ENCODE measurements at places on chromosomes 2 and 18.

DNA sequence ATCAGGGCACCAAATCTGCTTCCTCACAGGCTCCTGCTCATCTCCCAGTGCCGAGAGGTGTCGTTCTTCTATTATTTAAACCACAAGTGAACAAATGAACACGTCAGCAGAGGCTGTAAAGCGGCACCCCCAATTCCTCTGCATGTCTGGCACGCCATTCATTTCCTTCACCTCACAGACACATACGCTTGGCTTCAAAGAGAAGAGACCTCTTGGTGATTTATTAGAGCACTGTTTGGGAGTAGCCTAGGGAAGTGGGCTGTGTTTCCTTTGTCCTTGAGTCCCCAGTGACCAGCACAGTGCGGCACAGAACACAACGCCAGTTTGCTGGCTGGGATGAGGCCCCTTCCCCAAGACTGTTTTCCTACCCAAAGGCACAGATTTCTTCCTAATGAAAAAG lies 184.3 kb upstream of the REV1 start:
- DNase-seq = no peak

DNA sequence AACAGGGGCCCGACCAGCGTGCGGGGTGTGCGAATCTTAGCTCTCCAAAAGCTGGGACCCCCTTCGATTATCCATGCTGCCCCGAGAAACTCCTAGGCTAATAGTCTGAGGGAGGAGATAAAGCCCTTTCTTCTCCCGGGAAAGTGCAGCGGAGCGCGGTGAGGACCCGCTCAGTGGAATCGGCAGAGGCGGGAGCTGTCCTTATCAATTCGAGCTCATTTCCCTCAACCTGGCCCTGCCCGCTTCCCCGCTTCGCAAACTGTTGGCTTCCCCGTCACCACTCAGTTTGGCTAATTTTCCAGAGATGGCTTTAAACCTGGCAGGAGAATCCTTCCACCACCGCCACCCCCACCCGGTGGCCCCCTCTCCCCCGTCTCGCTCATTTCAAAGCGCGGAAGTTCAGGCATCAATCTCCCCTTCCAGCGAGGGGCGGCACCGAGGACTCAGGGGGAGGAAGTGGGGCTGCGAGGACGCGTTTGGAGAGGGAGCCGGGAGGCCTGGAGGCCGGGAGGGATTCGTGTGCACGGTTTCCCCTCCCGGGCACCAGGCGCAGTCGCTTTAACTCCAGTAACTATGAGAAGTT lies 1.6 kb downstream of the KLHL14 start:
- DNase-seq = no peak

DNA sequence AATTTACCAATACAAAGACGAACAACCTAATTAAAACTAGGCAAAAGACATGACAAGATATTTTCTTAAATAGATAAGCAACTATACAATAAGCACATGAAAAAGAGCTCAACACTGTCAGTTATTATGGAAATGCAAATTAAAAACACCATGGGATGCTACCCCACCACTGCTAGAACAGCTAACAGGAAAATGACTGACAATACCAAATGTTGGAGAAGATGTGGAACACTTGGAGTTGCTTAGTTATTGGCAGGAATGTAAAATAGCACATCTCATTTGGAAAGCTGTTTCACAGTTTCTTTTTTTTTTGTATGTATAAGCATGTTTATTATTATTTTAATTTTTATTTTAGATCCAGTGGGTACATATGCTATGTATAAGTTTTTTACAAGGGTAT lies 84.4 kb downstream of the CYRIA start:
- DNase-seq = no peak

- peak; percentile 20 for DNase-seq
Observed at GRCh38 chr2:44362207-44363015, 664 bp downstream of the CAMKMT start.

DNA sequence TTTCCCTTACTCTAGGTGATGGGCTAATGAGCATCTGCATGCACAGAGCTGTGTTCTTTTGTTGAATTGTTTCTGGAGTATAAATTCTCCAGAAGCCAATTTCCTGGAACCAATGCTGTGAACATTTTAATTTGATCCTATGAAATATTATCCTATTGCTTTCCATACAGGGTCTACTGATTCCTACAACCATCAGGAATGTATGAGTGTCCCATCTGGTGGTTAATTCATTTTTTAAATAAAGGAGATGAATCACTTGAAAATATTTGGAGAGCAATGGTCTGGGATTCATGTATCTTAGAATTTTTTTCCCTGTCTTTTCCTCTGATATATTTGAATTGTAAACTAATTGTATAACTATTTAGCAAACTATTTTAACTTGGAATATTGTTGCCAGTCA lies 14.0 kb downstream of the KIF5C start:
- DNase-seq = no peak

- no peak for DNase-seq
Observed at GRCh38 chr2:31193806-31194205, 23.5 kb downstream of the CAPN14 start.

DNA sequence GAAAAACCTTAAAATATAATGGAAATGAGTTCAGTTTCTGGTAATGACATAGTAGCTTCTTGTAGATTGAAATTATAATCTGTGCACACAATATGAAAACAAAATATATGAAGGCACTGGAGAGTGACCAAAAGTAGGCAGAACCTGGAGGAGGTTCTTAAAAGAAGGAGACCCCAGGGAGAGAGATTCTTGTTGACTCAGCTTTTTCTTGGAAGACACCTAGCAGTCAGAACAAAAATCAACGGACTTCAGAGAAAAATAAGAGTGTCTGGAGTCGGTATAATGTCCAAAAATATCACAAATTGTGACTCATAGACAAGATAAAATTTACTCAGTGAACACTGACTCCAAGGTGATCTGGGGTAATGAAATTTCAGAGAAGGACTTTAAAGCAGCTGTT lies 286.5 kb downstream of the CCDC178 start:
- DNase-seq = no peak

DNA sequence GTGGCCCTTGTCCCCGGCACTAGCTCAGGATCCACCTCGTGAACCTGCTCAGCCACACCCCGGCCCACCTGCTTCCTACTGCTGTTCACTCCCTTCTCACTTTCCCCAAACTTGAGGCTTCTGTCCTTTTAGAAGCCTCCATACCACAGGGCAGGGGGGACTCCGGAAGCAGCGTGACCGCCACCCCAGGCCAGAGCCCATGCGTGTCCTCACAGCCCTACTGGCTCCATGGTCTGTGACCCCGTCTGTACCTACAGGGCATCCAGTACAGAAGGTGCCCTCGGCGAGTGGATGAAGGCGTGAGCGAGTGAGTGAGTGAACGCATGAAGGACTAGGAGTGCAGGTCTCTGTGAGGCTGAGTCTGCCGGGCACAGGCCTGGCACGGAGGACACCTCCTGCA lies 253.2 kb downstream of the TWIST2 start:
- DNase-seq = no peak

GRCh38 chr2:10579876-10580514 lies 109.8 kb downstream of the NOL10 start:
- no peak for DNase-seq

- DNase-seq = no peak
Observed at GRCh38 chr2:53211201-53211774, 556.3 kb upstream of the CHAC2 start.

DNA sequence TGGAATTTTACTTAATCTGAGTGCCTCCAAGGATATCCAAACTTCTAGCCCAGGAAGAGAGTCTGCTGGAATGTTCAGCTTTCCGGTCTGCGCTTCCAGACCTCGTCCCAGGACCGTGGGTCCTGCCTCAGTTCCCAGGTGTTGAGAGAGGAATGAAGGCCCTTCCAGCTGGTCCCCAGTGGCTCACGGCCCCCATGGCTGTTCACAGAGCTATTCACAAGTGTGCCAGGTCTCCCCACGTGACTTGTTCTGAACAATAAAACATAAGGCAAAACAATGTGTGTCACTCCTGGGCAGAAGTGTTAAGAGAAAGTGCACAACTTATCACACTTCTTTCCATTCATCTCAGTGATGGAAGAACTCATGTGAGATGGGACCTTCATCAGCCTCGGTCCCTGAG lies 20.1 kb upstream of the TEX51 start:
- DNase-seq = no peak

DNA sequence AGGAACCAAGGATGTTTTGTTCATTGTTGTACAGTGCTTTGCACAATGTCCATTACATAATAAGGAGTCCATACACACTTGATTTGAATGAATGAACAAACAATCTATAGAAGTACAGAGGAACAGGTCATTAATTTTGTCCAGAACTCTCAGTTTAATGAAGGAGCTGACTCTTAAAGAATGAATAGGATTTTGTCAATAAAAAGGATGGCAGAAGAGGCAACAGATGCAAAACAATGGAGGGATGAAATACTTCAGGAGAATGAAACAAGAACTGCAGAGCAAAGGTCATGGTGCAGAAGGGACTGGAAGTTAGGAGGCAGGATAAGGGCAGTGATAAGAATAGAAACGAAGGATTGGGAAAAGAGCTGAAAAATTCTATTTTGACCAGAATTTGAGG lies 28.7 kb upstream of the COL5A2 start:
- no peak for DNase-seq

DNA sequence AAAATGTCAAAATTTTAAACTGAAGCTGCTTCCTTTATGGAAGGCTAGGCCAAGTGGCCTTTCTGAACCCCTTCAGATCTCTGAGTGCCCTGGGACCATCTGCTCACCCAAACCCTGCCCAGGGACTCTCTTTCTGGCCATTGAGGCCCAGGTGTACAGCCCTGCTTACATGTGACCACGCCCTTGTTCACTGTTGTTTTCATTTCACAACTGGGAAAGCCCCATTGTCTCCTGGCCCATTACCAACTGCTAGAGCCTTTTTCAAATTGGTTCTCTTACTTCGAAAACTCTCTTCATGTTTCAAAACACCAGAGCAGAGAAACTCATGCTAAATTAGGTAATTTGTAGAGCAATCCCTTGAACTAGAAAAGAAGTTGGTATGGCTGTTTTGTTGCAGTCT lies 219.5 kb upstream of the TANK start:
- DNase-seq = no peak

DNA sequence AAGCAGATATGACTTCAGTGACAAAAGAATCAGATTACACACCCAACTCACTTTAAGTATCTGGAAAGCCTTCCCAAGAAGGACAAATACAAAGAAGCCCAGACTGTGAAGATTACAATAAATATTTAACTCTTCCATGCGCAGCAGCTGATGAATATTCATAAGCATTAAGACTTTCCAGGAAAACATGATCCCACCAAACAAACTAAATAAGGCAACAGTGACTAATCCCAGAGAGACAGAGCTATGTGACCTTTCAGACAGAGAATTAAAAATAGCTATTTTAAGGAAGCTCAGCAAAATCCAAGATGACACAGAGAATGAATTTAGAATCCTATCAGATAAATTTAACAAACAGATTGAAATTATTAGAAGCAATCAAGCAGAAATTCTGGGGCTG lies 108.2 kb upstream of the UBE2E3 start:
- DNase-seq = no peak

GRCh38 chr2:88765154-88765888 lies 73.8 kb downstream of the RPIA start:
- no peak for DNase-seq

GRCh38 chr2:202148515-202149154 lies 75.6 kb downstream of the KIAA2012 start:
- no peak for DNase-seq

- no peak for DNase-seq
Observed at GRCh38 chr18:68555879-68556301, 159.0 kb downstream of the TMX3 start.

- no peak for DNase-seq
Observed at GRCh38 chr18:63975628-63976027, 5.7 kb downstream of the SERPINB8 start.

DNA sequence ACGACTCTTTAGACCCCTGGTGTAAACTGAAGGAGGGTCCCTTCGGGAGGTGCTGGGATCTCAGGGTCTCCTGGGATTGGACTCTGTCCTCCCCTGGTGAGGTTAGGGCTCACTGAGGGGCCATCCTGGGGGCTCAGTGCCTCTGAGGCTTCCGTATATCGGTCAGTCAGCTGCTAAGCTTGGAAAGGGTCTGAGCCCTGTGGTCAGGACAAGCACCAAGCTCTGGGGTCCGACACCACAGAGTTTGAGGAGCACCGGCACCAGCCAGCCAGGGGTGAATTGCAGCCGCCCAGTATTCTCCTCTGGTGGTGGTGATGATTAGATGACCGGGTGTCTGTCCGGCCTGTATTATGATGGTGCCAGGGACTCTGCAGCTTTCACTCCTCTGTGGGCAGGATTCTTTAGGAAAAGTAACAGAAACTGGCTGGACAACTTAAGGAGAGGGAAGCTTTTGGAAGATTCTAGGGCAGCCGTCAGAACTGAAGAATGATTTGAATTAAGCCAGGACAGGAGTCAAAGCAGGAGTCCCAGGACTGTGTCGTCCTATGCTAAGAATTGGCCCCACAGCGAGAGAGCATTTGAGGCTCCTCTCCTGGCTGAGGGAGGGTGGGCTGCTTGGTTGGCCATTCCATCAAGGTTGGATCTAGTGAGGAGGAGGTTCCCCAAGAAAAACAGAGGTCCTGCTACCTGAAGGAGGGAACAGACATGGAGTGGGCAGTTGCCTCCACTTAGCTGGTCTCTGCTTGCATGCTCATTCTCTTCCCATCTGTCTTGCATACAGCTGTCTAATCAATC lies 158.6 kb upstream of the HS6ST1 start:
- no peak for DNase-seq

DNA sequence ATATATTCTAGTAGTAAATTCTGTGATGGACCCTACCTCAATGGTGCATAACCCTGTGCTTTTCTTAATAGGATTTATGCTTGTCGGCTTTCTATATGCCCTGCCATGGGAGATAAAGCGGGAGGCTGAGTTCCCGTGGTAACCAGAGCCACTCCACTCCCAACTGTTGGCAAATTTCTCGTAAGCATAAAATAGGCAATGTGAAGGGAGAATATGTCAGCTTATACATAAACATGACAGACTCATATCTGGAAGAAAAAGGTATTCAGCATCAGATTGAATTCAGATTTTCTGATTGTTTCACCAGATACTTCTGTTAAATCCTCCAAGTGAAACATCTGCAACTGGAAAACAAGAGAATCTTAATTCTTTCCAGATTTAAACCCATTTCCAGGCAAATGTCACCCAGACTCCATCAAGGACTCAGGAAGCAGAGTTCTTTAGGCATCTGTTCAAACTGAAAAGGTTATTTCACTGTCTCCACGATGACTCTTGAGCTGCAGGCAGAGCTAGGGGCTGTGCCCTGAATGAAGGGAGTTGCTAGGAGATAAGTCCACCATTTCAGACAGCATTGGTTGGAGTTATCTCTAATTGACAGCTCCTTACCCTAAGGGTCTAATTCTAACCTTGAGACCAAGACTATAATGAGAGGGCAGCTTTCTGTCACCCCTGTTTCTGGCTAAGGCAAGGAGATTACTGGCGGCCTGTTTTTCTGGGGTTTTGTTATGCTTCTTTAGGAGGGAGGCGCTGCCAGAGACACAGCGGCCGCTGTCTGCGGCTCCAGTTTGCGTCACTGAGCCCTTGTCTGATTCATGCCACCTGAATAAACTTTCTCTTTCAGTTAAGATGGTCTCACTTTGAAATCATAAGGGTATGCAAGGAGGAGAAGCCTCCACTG lies 381.3 kb downstream of the SOX11 start:
- DNase-seq = no peak

Data from CD8-positive, alpha-beta memory T cell (primary cell).